Nephron progenitor cell (in vitro differentiated cells): ENCODE measurements at places on chromosomes 11 and 22.

- no peak for DNase-seq
Observed at GRCh38 chr11:7220636-7221035, 31.1 kb upstream of the SYT9 start.

DNA sequence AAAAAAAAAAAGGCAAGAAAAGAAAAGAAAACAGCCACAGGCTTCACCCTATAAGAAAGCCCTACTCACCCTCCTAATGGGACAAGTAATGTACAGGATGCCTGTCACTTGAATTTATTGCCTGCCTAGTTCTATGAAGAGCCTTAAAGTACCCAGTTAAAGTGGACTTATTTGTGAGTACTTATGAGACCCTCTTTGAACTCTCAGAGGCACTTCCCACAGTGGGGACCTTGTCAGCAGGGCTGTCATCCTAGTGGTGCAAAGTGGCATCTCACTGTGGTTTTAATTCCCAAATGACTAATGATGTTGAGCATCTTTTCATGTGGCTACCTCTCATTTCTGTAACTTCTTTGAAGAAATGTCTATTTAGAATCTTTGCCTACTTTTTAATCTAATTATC, 41.8 kb upstream of the BARX2 start:
- no peak for DNase-seq

- DNase-seq, result no peak
Observed at GRCh38 chr22:49034836-49035817, 792.5 kb downstream of the BRD1 start.

DNA sequence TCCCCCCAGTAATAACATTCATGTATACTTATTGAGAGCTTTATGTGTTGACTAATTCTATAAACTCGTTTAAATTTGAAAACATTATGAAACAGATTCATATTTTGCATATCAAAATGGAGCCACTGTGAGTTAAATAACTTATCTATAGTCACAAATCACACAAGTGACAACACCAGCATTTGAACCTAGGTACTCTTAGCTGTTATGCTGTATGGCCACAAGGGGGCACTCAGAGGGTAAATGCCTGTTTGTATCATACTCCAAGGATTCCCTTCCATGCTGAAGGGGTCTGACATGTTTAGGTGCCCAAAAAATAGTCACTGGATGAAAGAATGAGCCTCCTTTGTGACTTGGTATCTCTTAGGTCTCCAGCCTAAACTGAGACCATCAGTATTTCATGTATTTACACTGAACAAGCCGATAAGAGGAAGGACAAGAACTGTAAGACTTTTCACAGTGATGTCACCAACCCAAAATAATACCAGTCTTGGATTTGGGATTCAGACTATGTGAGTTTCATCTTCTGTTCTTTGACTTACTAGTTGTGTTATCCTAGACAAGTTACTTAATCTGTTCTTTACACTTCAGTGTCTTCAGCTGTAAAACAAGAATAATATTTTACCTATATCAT, 12.2 kb upstream of the OR52D1 start:
- peak; percentile 49 for DNase-seq

- no peak for DNase-seq
Observed at GRCh38 chr11:60987577-60988277, 16.2 kb downstream of the CD6 start.

DNA sequence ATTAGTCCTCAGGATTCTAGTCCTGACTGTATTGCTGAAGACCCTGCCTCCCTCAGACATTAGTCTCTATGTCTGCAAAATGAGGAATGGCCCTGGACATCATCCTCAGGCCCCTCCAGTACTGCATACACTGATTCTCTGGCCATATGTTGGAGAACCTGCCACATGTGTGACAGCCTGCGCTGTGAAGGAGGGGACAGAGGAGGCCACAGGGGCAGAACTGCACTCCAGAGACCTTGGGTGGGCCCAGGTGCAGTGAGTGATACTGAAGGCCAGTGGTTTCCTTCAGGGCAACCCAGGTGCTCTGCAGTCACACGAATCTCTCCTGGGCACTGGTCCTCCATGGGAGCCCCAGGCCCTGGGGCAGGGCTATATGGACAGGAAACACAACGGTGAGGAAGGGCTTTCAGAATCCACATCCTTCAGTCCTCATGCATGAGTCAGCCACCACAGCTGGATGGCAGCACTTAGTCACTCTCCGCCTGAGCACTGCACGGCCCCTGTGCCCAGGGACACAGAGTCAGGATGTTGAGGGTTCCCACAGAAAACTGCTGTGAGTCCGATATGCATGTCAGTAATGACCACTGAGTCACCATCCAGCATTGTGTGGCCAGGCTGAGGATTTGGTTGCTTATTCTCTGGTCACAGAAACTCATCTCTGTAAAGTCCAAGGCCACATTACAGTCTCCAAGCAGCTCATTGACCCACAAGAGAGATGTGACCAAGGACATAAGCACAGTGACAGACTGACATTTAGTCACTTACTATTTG, 39.7 kb downstream of the ME3 start:
- DNase-seq, result no peak
